ENCODE measurements at places on chromosomes 12 and 14.

DNA sequence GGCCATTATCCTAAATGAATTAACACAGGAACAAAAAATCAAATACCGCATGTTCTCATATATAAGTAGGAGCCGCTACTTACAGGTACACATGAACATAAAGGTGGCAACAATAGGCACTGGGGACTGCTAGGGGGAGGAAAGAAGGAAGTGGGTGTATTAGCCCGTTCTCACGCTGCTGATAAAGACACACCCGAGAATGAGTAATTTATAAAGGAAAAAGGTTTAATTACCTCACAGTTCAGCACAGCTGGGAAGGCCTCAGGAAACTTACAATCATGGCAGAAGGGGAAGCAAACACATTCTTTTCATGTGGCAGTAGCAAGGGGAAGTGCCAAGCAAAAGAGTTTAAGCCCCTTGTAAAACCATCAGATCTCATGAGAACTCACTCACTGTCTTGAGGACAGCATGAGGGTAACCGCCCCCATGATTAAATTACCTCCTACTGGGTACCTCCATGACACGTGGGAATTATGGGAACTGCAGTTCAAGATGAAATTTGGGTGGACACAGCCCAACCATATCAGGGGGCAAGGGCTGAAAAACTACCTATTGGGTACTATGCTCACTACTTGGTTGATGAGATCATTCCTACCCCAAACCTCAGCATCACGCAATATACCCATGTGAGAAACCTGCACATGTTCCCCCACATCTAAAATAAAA lies 16.4 kb upstream of the MIA2 start:
- DNase-seq = peak; percentile 38

DNA sequence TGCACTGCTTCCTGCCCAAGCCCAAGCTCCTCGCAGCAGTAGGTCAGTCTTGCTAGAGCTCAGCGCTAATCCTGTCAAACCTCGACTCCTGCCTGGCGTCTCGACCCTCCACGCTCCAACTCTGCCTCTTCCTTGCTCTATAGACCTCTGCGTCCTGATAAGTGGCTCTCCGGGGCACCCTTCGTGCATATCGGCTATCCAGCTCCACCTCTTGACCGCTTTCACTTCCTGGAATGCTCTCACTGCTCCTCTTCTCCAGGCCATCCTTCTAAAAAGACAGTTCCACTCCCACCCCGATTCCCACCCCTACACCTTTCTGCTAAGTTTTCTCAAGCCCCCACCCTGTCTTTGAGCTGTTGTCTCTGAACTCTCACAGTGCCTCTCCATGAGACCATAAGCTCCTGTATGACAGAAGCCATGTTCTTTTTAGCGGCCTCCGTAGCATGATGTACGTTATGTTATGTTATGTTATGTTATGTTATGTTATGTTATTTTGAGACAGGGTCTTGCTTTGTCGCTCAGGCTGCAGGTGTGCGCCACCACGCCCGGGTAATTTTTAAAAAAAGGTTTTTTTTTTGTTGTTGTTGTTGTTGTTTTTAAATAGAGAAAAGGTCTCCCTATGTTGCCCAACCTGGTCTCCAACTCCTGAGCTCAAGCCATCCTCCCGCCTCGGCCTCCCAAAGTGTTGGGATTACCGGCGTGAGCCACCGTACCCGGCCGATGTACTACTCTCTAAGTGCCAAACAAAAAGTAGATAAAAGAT lies 601 bp downstream of the COX14 start:
- DNase-seq = no peak

- peak; percentile 57 for DNase-seq
These were observed 2.6 kb upstream of the TAMALIN start for GRCh38 chr12:52004042-52004648.

- no peak for DNase-seq
These were observed 102.6 kb upstream of the KRR1 start for GRCh38 chr12:75613981-75614380.

- DNase-seq = no peak
These were observed 70.3 kb downstream of the RIMBP2 start for GRCh38 chr12:130645751-130646150.

- no peak for DNase-seq
These were observed 23.9 kb upstream of the CCDC63 start for GRCh38 chr12:110822821-110823415.

- no peak for DNase-seq
These were observed 65.7 kb upstream of the ASPG start for GRCh38 chr14:104019806-104020205.

- DNase-seq = no peak
These were observed 12.0 kb downstream of the DEPDC4 start for GRCh38 chr12:100254876-100255275.

GRCh38 chr12:76666290-76666835 lies 97.6 kb upstream of the ZDHHC17 start:
- DNase-seq = no peak

- DNase-seq = no peak
These were observed 84.0 kb downstream of the LRP6 start for GRCh38 chr12:12182703-12183365.

DNA sequence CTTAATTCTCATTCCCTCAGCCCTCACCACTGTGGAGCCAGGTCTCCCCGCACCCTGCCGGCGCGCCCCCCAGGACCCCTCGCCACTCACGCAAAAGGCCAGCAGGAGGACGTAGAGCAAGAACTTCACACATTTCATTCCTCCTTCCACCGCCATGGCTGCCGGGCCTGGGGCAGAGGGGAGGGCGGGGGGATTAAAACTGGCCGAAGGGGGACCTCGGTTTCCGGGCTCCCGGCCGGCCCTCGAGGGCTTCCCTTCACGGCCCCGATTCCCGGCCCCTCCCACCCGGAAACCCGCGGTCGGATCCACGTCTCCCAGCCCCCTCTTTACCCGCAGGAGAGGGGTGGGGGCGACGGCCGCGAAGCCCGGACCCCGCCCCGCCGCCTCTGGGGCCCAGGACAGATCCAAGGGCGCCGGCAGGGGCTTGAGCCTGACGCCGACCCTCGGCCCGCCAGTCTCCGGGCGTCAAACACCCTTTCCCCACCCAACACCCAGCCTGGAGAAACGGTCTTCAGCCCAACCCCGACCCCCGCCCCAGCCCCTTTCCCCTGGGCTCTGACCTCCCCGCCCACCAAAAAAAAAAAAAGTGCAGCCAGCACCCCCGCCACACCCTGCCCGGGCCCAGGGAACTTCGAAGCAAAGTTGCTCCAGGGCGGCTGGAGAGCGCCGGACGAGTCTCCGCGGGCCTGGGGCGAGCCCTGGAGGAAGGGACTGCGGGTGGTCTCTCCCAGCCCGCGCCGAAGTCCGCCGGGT lies 447 bp downstream of the CD63 start:
- peak; percentile 75 for DNase-seq

DNA sequence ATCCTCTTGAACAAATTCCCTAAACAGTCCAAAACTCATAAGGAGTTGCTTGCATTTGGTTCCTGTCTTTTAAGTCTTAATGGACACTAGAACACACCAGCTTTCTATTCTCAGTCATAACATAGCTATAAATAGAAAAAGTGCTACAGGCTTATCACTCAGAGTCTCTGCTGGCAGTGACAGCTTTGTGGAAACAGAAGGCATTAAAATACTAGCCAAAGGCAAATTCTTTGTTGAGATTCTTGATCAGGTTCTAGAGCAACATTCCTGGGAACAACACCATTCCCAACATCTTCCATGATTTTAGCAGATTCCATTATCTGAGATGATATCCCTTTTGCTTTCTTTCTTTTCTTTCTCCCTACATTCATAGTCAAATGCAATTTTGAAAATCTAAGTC lies 207.7 kb upstream of the PLEKHG7 start:
- DNase-seq = no peak

DNA sequence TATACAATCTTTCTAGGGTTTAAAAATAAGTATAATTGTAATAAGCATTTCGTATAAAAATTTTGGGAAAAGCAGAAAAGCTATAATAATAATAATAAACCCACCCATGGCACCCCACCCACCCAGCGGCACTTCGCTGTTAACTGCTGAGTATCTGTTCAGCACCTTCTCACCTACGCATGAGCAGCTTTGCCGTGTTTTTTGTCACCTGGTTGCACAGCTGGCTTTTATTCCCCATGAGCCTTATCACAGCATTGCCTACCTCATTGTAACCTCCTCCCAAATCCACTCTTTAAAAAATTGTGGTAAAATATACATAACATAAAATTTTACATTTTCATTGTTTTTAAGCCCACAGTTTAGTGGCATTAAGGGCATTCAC lies 34.7 kb downstream of the CYP46A1 start:
- no peak for DNase-seq

GRCh38 chr12:120955232-120955631 lies 23.1 kb upstream of the HNF1A start:
- no peak for DNase-seq

- DNase-seq = peak; percentile 89
These were observed 110.5 kb downstream of the ARF6 start for GRCh38 chr14:50003213-50004021.

DNA sequence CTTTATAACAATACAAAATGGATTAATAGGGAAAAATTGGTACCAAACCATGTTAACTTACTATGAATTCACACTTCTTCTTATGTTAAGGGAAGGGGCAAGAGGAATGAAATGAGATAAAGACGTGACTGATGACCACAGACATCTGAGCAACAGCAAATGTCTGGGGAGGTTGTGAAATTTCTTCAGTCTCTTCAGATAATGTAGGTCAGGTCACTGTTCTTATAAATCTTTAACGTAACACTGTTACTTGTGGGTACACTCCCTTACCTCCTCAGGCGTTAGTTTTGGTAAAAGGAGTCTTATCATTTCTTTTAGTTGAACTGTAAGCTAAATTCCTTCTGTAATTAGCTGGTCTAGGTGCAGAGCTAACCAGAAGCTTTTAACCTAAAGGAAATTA lies 405.0 kb upstream of the LRFN5 start:
- no peak for DNase-seq

DNA sequence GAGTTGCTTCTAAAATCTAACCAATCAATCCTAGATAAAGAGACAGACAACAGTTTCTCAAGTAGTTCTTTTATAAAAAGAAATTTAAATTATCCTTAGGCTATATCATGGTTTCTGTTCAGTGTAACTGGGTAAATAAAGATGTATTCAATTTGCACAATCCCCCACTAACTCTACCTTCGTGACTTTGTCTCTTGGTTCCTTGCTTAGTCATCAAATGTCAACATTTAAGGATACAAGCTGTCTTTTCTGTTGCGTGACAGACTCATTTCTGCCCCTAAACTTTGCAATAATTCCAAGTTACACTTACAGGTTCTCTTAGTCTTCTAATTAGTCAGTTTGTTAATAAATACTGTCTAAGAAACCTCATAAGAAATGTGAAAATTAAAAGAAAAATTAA lies 50.6 kb downstream of the SCAF11 start:
- DNase-seq = no peak

- no peak for DNase-seq
These were observed 168.4 kb downstream of the MYRFL start for GRCh38 chr12:69993433-69993832.

GRCh38 chr12:107748472-107748871 lies 12.5 kb downstream of the PRDM4 start:
- DNase-seq = no peak

- DNase-seq = no peak
These were observed 27.1 kb upstream of the LUM start for GRCh38 chr12:91138337-91138920.

GRCh38 chr12:128305336-128305892 lies 38.4 kb downstream of the TMEM132C start:
- no peak for DNase-seq
